Renal cortex interstitium (tissue), 15 donors: ENCODE measurements at places on chromosomes 2 and 18. TPM values are rescaled to one million over a fixed set of nuclear protein-coding genes. Genes with fewer than 3 reads are reported as not detected.
A peak's percentile ranks its signal among the peaks of the same experiment; 100 is the strongest.

DNA sequence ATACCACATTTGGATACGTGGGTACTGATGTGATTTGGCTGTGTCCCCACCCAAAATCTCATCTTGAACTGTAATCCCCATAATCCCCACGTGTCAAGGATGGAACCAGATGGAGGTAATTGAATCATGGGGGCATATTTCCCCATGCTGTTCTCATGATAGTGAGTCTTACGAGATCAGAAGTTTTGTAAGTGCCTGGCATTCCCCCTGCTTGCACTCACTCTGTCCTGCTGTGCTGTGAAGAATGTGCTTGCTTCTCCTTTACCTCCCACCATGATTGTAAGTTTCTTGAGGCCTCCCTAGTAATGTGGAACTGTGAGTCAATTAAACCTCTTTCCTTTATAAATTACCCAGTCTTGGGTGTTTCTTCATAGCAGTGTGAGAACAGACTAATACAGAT lies 70.3 kb downstream of the CHST9 start:
- no peak for DNase-seq

The DAPL1 gene
- polyA plus RNA-seq = 44.4 TPM

- no peak for DNase-seq
Observed at GRCh38 chr18:28116461-28116860, 60.5 kb downstream of the CDH2 start.

DNA sequence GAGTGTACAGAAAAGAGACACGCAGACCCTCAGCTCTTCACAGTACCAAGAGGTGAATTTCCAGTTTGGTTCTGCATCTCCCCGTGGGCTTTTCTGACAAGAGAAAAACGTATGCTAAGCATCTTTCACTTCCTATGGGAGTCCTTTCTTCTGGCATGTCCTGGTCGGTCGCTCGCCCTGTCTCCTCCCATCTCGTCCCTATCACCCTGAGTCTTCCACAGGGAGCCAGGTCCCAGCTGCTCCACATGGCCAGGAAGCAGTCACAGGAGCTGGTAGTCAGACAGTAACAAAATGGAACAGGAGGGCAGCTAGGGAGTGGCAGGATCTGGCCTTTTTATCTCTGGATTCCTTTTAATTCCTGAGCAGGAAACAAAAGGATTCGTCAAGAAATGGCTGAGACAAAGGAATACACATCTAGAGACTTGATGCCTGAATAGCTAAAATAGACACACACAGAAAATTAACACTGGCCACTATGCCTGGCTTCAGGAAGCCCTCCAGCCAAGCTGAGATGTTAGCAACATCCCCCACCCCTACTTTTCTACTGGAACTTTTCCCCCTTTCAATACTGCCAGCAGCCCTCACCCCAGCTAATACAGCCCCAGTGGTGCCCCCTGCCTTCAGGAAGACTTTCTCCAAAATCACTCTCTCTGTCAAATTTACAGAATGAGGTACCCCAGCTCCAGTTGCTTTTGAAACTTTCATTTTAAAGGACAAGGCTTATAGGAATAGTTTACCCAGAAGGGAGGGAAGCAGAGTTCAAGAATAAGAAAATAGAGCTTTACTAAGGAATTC lies 136.1 kb downstream of the DNER start:
- DNase-seq = no peak

The SNED1 gene
- polyA plus RNA-seq = 13.9 TPM

The ROCK1 gene
- polyA plus RNA-seq = 66.9 TPM

GRCh38 chr2:4967206-4967605 lies 725.0 kb upstream of the SOX11 start:
- DNase-seq = no peak

GRCh38 chr2:192026059-192026824 lies 168.5 kb downstream of the TMEFF2 start:
- DNase-seq = no peak

- no peak for DNase-seq
Observed at GRCh38 chr2:192140236-192140839, 54.4 kb downstream of the TMEFF2 start.

The CENPA gene
- polyA plus RNA-seq = 12.1 TPM

The PSMD1 gene
- 104 TPM for polyA plus RNA-seq

The FBXO41 gene
- polyA plus RNA-seq = 3.0 TPM

- DNase-seq = no peak
Observed at GRCh38 chr2:23901966-23902846, 24.7 kb downstream of the ATAD2B start.

The PEX13 gene
- polyA plus RNA-seq = 30.9 TPM

DNA sequence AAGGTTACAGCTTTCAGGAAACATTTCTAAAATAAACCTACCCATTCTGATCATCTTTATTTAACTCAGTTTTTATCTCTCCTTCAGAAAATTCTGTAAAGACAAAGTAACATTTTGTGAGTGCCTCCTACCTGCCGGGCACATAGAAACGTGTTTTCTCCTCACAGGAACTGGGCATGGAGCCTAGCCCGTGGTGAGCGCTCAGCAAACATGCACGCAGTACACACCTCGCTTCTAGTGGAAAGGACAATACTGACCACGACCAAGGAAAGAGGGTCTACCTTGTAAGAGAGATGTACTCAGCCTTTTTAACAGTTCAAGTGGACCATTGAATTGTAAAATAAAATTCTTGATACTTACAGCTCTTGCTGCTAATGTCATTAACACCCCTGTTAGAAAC lies 24.8 kb upstream of the KIDINS220 start:
- DNase-seq = no peak

The IL1RN gene
- 1.7 TPM for polyA plus RNA-seq

GRCh38 chr18:60978338-60978737 lies 354.9 kb upstream of the CDH20 start:
- peak; percentile 53 for DNase-seq

DNA sequence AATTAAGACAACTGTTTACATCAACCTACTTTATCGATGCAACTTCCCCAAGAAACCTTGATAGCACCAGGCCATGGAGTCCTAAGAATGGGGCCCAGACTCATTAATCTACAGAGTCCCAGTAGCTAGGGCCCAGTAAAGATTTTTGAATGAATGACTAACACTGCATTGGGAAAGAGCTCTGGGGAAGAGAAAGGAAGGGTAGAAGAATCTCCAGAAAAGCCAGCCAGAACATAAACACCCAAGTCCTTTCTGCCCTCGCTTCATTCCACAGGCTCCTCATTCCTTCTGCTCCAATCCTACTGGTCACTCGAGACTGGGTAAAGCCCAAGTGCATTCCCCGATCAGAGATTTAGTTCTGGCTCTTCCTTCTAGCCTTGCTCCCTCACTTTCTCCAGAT lies 44.3 kb downstream of the CYRIA start:
- DNase-seq = no peak

The KLF11 gene
- 23.4 TPM for polyA plus RNA-seq

The ADD2 gene
- 6.0 TPM for polyA plus RNA-seq

- no peak for DNase-seq
Observed at GRCh38 chr18:68121308-68121707, 593.6 kb downstream of the TMX3 start.

- no peak for DNase-seq
Observed at GRCh38 chr2:46578961-46579360, 99.6 kb downstream of the TMEM247 start.

- no peak for DNase-seq
Observed at GRCh38 chr2:15084826-15085489, 452.4 kb downstream of the LRATD1 start.

DNA sequence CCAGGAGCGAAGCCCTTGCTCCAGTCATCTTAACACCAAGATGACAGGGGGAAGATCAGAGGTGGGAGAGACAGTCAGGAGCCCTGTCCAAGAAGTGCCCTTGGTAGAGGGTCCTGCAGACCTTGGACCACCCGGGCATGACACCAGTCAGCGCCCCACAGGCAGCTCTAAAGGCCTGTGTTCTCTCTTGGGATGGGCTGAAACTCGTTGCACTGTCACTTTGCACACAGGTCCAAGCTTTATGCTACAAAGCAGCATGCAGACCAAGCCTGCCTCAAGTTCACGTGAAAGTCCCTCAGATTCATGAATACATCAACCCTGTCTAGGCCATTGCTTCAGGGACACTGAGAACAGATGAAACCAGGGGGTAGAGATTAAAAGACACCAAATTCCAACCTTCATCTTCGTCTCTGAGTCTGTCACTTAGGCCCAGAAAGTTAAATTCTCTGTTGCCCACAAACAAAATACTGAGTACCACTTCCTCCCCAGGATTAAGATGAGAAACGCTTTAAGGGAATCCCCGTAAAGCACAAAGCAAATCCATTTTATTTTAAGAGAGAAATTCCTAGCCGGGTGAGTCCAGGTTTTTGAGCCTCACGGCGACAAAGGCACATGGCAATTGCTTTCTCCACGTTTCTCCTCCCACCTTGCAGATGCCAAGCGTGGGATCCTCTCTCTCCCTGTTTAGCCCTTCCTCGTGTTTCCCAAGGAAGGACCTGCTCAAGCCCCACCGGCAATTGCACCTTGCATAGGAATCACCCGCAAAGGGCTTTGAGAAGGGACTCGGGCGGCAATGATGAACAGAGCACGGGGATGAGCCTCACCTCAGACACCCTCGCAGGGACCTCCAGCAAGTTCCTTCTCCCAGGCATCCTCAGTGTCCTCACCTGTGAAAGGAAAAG lies 75.0 kb upstream of the ID2 start:
- no peak for DNase-seq

GRCh38 chr2:239245107-239245506 lies 155.7 kb downstream of the HDAC4 start:
- DNase-seq = no peak

DNA sequence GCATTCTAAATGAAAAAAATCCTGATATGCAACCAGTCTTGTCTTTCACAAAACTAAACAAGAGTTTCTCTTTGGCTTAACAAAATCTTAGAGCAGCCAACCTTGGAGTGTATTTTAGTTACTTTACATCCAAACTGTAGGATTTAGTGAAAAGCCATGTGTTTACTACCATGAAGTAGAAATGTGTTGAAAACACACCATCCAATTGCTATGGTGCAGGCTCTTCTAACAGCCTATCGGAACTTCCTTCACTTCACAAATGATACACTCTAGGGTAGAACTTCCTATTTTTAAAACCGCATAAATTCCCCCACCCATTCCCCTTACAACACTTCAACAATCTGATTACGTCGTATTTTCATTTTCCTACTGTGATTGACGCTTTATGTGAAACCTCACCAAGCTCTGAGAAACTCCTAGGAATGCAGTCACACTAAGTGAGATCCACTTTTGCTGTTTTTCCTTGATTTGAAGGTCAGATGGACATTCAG lies 74.4 kb upstream of the MAP4K4 start:
- DNase-seq = no peak

The OTX1 gene
- 0.05 TPM for polyA plus RNA-seq
